Activated naive CD4-positive, alpha-beta T cell treated with anti-CD3 and anti-CD28 coated beads, Interleukin-2, amount 10 ng/mL, durations not matched to agents 5 hours and 36 hours (primary cell): ENCODE measurements at places on chromosomes 7 and 10. TPM values are rescaled to one million over a fixed set of nuclear protein-coding genes. Genes with fewer than 3 reads are reported as not detected.

Gene ICA1
- total RNA-seq, result 0.93 TPM

Gene PNLIPRP2
- total RNA-seq, result not detected

Gene GPER1
- total RNA-seq, result 0.10 TPM

Gene GIMAP5
- total RNA-seq, result 149 TPM

Gene LIPN
- total RNA-seq, result not detected

Gene TRA2A
- total RNA-seq, result 109 TPM

Gene NAMPT
- total RNA-seq, result 58.7 TPM

Gene ZNF727
- 0.15 TPM for total RNA-seq

Gene OR9A2
- total RNA-seq, result not detected

Gene KIF20B
- 49.4 TPM for total RNA-seq

Gene SPDYE16
- total RNA-seq, result 0.53 TPM
